ENCODE measurements at places on chromosomes 13 and 19.
A peak's percentile ranks its signal among the peaks of the same experiment; 100 is the strongest.

- DNase-seq = no peak
Measured at GRCh38 chr13:41905600-41906254, 55.2 kb downstream of the VWA8 start.

GRCh38 chr13:55652657-55653056 lies 1488.1 kb upstream of the PRR20A start:
- no peak for DNase-seq

- DNase-seq = no peak
Measured at GRCh38 chr13:100461309-100462030, 127.1 kb downstream of the GGACT start.

- DNase-seq = no peak
Measured at GRCh38 chr13:99855526-99856420, 115.8 kb downstream of the ZIC5 start.

- peak; percentile 70 for DNase-seq
Measured at GRCh38 chr13:24228852-24229458, 68.4 kb downstream of the SPATA13 start.

DNA sequence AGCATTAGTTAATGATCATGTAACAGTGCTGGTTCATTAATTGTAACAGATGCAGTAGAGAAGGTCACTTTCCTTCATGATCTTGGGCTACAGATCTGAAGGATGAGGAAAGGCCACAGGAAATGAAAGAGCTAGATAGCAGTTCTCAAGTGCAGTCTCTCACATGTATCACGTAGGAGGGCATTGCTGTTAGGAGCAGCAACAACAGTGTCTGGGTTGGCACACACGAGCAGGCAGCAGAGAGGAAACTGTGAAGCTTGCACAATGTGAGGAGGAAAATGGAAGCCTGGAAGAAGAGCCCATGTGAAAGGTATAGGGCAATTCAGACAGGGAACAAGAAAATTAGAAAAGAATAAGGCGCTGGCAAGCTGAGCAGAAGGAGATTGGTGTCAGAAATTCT lies 1741.5 kb downstream of the PCDH9 start:
- DNase-seq = no peak

DNA sequence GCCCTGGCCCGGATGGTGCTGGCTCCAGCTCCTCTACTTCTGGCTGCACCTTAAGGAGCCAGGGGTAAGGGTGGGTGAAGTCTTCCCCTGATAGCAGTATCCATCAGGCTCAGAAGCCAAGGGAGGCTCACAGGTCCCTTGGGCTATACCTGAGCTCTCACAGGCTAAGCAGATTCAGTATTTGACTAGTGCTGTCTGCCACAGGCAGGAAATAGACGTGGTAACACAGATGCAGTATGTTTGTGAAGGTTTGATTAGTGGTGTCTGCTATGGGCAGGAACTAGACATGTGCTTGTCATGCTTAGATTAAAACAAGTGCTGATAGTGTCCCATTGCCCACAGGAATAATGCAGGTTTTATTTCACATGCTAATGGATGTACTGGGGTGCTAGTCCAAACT lies 4.0 kb downstream of the SYT5 start:
- DNase-seq = peak; percentile 32

- peak; percentile 84 for DNase-seq
Measured at GRCh38 chr19:38666663-38667511, 19.4 kb downstream of the ACTN4 start.

- DNase-seq = no peak
Measured at GRCh38 chr13:35140321-35140720, 198.3 kb downstream of the NBEA start.
